NT2/D1 (cell line): ENCODE measurements at places on chromosomes 2 and 18.

DNA sequence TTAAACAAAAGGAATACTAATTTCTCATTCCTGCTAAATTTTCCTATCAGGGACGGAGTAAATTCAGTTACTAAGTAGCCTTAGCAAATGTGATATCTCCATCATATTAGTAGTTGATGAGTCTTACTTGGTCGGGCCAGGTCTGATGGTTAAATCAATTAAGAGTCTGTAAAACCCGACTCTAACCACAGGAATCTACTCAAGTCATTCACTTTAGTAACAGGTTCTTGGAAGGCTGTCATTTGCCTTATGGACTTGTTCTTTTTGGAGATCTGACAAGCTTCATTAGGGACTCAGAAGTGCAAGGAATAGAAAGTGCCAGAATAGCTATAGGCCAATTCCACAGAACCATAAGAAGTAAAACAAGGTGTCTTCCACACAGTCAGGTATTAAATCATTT, 119.0 kb downstream of the GCA start:
- DNase-seq: no peak

- DNase-seq: no peak
These were observed 50.5 kb downstream of the TFPI start for GRCh38 chr2:187503700-187504099.

- DNase-seq: no peak
These were observed 376.5 kb downstream of the TMEM182 start for GRCh38 chr2:103138123-103138901.

GRCh38 chr18:6718267-6718666, 11.2 kb upstream of the ARHGAP28 start:
- DNase-seq: no peak

DNA sequence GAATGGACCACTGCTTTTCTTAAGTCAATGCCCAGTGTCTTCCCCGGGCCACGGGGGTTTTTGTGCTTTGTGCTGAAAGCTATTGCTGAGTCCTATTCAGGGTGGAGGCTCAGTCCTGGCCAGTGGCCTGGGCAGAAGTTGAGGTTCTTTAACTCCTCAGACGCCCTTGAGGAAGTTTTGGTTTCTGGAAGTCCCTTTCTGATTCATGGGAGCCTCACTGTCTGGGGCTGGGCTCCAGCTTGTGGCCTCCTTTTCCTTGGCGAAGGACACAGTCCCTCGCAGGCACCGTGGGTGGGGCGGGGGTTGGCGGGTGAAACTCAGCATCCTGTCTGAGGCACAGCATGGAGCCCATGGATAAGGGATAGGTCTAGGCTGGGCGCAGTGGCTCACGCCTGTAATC, 465.2 kb upstream of the HS6ST1 start:
- DNase-seq: no peak

DNA sequence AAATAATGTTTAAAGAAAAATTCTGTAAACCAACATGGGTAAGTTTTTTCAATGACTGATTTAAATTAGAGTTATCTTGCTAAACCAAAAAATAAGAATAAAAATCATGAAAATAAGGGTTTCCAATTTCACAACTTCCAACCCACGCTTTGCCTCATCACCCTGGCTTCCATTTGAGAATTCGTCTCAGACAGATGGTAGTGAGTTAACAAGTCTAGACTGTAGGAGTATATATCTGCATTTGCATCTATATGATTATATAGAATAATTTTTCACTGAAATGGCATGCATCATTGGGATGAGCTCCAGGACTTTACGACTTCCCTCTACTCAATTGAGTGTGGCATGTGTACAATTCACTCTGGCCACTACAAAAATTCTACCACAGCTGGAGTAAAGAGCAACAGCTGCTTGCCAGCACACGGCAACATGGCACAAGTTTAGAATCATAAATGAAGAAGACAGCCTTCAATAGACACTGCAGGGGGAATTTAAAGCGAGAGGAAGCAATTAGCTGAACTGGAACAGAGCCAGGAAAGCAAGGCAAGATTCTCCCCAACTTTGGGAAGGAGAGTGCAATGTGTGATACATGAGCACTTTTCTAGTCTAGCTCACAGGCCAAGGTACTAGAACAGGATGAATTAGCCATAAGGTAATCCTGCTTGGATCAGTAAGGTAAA, 1673.5 kb upstream of the CELF4 start:
- DNase-seq: no peak

GRCh38 chr2:133892352-133892913, 324.2 kb upstream of the NCKAP5 start:
- no peak for DNase-seq

DNA sequence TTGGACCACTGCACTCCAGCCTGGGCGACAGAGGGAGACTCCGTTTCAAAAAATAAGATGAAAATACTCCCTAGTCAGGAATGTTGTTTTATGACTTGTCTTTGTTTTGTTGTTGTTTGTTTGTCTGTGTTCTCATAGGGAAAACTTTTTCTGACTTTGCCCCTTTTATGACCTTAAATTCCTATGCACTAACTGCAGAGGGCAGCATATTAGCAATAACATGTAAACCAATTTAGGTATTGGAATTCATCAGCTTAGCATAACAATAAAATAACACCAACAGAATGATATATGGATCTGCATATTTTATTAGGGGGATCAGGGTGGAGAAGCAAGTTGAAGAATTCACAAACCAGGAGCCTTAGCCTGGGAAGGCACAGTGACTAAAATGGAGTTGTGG, 631.5 kb downstream of the SUCLG1 start:
- DNase-seq: no peak

GRCh38 chr2:179909845-179910734, 48.7 kb upstream of the ZNF385B start:
- no peak for DNase-seq

- no peak for DNase-seq
These were observed 19.4 kb downstream of the SERPINB13 start for GRCh38 chr18:63606526-63606925.

DNA sequence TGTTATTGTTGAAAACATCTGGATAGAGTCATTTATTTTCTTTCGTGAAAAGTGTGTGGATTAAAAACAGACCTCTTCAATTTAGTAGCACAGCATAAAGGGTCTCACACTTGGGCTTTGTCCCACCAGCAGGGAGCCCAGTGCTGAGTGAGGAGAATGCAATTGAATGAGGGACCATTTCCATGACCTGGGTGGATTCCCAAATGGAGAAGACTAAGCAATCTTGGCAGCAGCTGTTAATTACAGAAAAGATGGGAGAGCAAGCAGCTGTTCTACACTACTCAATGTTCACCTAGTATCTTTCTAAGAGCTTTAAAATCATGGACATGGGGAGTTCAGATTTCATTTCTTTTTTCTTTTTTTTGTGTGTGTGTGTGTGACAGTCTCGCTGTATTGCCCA, 121.8 kb upstream of the FN1 start:
- no peak for DNase-seq

DNA sequence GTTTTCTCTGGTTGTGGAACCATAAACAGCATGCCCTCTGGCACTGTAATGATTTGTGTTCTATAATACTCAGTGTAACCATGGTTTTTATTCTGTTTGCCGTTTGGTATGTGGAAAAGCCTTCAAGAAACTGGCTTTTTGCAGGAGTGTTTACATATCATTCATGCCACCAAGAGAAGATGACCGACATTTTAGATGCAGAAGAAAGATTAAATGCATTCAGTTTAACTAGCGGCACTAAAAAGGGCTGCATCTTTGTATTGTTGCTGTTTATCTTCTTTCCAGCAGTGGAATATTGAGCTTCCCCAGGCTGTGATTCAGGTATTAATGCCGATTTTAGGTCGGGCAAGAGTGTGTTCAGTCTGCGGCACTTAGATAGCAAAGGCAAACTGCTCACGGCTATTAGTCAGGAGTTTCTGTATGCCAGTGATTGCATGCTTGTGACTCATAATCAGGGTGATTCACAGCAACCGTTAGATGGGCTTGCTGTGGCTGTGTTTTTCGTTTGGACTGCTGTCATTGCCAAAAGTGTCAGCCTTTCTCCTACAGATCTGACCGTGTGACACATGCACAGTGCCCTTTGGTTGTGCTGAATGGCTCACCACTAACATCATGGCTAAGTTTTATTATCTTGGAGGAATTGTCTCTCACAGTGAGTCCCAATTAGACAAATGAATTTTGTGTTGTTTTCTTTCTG, 479.7 kb downstream of the PARD3B start:
- DNase-seq: no peak

- DNase-seq: no peak
These were observed 59.2 kb upstream of the SCYGR2 start for GRCh38 chr2:227539465-227539956.
